ENCODE measurements at places on chromosomes 6 and 20.

DNA sequence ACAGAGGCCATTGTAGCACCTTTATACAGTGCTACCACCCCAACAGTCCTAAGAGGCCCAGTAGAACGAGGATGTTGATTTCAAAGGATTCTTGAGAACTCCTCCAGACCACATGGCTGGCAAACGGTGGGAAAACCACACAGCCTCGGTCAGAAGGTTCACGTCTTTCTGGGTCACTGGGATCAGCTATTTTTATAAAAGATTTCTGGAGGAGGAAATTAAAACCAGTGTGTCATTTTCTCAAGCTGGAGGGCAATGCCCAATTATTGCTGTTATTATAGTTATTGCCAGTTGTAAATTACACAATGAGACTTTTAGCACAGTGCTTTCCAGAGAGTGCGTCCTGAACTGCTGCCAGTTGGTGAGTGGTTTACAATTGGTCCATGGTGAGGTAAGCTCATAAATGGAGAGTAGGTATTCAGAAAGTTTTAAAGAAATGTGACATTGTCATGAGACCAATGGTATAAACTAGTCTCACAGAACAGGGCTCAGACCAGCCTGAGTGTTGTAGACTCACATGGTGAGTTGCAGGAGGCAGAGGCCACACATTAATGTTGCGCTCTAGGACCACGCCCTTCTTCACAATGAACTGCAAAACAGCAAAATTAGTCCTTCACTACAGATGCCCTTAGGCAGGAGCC lies 8.4 kb upstream of the PPP1R14C start:
- DNase-seq: no peak

DNA sequence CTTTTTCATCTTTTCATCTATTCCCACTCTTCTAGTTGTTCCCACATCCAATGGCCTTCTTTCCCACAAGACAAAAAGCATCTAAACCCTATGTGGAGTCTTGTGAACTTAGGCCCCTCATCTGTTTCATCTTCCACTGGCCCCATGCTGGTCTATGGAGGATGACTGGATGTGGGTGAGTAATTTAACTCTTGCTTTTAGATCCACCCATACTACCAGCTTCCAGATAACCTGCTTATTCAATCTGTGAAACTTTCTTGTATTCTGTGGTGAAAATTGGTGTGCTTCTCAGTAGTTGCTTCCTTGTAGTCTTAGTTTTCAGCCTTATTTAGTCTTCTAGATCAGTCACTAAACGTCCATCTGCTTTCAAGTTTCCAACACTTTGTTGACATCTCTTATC lies 64.9 kb downstream of the OPN5 start:
- DNase-seq: no peak

- DNase-seq: no peak
Measured at GRCh38 chr6:38212579-38212978, 393.1 kb downstream of the ZFAND3 start.

DNA sequence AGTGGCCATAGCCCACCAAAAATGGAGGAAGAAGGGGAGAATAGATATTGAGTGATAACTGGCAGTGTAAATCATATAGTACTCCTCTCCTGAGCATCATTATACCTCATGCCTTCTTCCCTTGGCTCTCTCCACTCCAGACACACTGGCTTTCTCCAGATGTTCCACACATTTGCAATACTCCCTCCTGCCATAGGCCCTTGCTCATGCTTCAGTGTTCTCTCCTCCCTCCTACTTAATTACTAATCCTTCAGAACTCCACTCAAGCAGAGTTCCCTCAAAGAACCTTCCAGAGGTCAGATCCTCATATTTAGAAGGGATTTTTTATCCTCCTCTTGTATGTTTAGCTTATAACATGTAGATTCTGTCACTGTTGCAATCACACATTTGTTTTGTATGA lies 279.5 kb upstream of the SUPT3H start:
- peak; percentile 70 for DNase-seq

- no peak for DNase-seq
Measured at GRCh38 chr6:158818581-158819212, 471 bp downstream of the EZR start.

GRCh38 chr6:69816569-69816968 lies 19.8 kb upstream of the LMBRD1 start:
- DNase-seq: no peak

GRCh38 chr6:8434727-8435092 lies 635 bp downstream of the SLC35B3 start:
- DNase-seq: no peak

- DNase-seq: no peak
Measured at GRCh38 chr6:139590206-139590605, 215.8 kb upstream of the CITED2 start.

- DNase-seq: no peak
Measured at GRCh38 chr6:108839083-108839642, 9.1 kb upstream of the ARMC2 start.

DNA sequence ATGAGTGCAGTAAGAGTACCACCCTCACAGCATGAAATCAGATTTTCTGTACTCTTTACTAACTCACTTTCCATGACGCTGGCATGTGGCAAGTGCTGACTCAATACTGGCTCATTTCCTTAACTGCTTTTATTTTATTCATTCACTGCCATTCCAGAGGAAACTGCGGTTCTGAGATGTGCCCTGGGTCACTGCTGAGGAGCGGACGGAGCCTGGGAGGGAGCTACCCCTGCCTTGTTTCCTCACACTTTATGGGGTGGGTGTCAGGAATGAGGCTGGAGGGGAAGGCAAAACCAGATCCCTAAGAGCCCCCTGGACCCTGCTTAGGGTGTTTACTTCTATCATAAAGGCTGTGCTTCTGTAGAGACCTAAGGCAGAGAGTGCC lies 14.4 kb downstream of the NT5E start:
- peak; percentile 95 for DNase-seq

- no peak for DNase-seq
Measured at GRCh38 chr20:63759377-63759901, 19.9 kb downstream of the SLC2A4RG start.

- no peak for DNase-seq
Measured at GRCh38 chr6:151232899-151233298, 6.9 kb upstream of the AKAP12 start.

DNA sequence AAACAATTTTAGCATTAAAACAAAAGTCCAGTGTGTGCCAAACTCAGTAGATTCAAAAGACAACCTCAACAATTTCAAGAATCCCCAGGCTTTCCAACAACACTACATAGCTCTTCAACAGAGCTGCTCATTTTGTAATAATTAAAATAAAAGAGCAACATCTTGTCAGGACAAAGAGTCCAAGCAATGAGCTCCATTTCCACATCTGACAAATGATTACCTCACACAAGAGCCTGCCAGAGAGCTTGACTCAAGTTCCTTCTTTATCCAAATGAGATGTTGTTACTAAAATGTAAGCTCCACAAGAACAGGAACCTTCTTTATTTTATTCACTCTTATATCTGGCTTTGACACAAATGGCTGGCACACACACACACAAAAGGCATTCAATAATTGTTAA lies 449.8 kb downstream of the HACE1 start:
- DNase-seq: peak; percentile 20

DNA sequence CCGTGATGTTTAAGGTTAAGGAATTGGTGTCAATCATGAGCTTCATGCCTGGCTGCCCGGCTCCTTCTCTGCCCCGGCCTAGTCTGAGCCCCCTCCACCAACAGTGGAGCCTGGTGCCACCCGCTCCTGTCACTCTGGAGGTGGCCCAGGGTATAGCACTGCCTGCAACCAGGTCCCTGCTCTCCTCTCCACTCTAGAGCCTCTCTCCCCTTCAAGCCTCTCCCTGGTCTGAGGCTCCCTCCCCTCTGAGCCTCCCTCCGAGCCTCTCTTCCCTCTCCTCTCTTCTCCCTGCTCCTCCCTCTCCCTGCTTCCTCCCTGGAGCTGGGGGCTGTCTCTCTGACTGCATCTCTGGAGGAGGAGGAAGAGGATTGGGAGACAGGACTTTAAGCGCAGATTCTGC lies 31.3 kb upstream of the MRGBP start:
- DNase-seq: no peak

DNA sequence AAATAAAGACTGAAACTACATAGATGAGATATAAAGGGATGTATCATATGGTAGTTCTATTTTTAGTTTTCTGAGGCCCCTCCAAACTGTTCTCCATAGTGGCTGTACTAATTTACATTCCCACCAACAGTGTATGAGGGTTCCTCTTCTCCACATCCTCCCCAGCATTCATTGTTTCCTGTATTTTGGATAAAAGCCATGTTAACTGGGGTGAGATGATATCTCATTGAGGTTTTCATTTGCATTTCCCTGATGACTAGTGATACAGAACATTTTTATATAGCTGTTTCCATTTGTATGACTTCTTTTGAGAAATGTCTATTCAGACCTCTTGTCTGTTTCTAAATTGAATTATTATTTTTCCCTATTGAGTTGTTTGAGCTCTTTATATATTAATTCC lies 229.3 kb downstream of the RFPL4B start:
- no peak for DNase-seq

DNA sequence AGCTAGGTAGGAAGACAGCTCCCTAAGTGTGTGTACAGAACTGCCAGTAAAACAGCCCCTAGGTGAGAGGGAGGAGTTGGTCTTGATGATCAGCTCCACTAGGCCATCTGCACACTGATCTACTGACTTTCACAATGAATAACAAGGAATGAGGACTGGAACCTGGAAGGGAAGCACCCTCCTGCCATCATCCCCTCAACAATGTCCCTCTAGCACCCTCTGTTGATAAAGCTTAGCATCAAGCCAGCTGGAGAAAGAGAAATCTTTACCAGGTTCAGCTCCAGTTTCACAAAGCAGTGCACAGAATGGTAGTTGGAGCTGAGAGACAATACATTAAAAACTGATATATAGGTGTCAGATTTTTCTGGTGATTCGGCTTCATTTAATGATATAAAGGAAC lies 57.2 kb upstream of the IRAK1BP1 start:
- no peak for DNase-seq

GRCh38 chr6:25446830-25447569 lies 167.8 kb downstream of the CARMIL1 start:
- no peak for DNase-seq

GRCh38 chr20:44070139-44070900 lies 116.7 kb downstream of the JPH2 start:
- DNase-seq: no peak

- DNase-seq: no peak
Measured at GRCh38 chr6:160174681-160175080, 53.1 kb downstream of the SLC22A1 start.

GRCh38 chr20:2386516-2387179 lies 5.9 kb downstream of the TGM6 start:
- no peak for DNase-seq
